T-helper 17 cell (primary cell): ENCODE measurements at places on chromosomes 12 and 14. TPM values are rescaled to one million over a fixed set of nuclear protein-coding genes. Genes with fewer than 3 reads are reported as not detected.

DNA sequence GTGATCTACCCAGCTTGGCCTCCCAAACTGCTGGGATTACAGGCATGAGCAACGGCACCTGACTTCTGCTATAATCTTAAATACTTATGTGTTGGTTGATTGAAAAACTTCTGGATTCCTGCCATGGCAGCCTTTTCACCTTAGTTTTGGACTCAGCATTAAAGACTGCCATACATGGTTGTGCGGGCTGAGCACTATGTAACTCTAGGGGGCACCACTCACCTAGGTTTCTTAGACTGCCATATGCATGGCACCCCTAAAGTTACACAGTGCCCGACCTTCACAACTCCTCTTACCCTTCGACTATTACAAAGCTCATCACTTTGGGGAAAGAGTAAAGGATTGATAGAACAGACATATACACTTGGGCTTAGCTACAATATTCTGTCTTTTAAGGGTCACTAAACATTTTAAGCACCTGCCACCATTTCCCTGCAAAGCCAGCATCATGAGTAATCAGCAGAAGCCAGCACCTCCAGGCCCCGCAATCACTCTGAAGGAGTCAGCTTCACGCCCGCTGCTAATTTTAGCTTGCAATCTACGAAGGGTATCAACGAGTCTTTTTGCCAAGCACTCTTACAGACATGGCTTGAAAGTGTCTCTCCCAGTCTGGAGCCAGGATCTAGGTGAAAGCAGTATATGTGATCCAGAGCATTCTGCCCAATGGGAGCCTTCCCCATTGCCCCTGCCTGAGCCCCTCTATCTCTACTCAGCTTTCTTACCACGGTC, 59.8 kb downstream of the SUDS3 start:
- no peak for DNase-seq

DNA sequence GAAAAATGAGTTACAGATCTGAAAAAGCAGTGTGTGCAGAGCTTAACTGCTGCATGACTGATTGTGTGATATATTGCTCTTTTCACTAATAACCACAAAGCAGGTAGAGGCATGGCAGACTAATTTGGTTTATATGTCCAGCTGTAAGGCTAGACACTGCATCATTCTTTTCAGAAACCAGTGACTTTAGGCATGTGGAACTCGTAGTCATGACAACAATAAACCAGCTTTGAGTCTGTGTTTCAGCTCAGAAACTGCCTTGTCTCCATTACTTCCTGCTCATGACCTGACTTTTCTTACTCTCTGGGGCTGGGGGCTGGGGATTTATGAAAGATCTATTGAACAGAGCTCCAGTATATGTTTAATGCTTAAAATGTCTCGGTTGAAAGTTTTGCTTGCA, 146.8 kb upstream of the LRIG3 start:
- no peak for DNase-seq

- no peak for DNase-seq
These were observed 292.3 kb downstream of the ERC1 start for GRCh38 chr12:1283316-1283715.

DNA sequence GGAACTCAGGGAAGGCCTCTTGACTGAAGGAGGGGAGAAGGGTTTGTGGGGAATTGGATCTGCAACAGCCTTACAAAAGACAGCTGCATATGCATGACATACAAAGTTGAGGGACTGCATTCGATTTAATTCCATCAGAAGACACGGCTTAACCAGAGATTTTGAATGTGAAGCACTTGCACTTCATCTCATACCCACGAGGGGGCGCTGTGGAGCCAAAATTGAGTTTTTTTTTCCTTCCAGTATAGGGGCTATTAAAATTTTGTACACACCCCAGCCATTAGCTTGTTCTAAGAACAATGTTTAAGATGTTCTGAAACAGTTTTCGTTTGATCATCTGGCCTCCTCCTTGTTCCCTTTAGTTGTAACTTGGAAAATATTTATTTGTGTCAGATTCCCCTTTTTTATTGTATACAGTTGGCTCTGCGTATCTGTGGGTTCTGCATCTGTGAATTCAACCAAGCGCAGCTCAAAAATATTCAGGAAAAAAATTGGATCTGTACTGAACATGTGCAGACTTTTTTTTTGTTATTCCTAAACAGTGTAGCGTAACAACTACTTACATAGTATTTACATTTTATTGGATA, 1.6 kb downstream of the SUDS3 start:
- DNase-seq: peak; percentile 71

- no peak for DNase-seq
These were observed 10.2 kb upstream of the EDDM3B start for GRCh38 chr14:20757965-20758364.

DNA sequence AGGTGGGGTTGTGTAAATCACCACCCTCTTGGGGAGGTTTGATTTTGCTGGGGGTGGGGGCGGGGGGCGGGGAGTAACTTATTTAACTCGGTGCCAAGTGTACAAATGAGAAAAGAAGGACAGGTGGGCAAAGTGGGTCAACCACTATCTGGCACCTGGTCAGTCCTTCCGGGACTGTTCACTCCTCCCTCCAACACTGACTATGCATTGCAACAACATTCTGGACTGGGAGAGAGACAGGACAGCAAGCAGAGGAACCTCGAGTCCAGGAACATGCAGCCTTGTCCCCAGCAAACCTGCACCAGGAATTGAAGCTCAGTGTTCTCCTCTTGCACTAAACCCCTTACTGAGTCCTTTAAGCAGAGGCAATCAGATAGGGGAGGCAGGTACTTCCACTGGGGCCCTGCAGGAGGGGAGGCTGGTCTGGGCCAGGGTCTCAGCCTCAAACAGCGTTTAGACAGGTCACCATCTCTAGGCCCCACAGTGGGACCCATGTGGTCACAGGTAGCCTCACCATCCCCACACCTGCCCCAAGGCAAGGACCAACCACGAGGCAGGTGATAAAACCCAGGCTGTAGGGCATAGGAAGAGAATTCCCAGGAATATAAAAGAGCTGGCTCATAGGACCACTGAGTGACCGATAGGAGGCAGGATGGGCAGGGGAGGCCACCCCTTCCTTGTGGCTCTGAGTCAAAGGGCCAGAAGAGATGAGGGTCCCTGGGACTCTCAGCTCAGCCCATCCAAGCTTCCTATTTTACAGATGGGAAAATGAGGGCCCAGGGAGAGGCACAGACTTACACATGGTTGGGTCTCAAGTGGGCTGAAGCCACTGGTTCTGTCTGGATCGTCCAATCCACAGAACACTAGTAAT, 9.8 kb downstream of the CCDC85C start:
- no peak for DNase-seq

The MSRB3 gene
- total RNA-seq: 5.9 TPM

The BICDL1 gene
- 146 TPM for total RNA-seq
